ENCODE measurements at places on chromosomes 12 and 14.

DNA sequence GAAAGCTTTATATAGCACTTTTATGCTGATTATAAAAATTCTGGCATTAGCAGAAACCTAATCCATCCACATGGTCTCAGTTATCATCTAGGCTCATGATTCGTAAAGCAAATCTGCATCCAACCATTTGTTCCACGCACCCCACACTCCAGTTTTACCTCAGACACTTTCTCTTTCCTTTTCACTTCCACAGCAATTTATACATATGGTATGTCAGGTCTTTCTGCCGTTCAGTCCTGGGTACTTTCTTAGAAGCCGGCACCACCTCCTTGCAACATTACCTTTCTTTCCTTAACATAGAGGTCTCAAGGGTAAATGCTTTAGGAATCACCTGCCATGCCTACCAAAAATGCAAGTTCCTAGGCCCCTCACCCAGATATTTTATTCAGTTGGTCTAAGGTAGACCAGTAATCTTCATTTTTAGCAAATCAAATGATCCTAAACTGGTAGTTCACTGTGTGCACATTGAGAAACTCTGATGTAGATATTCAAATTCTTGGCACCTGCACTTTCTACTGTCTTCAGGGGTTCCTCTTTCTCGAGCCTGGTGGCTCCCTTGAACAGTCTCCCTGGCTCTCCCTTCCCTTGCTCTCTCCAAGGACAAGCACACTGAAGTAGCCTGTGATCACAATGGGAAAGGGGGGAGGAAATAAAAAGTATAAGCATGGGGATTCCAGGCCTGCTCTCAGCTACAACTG is 2.8 kb upstream of the KRAS start:
- DNase-seq: no peak

GRCh38 chr14:75972801-75973421 is 8.9 kb downstream of the TGFB3 start:
- DNase-seq: peak; percentile 73

DNA sequence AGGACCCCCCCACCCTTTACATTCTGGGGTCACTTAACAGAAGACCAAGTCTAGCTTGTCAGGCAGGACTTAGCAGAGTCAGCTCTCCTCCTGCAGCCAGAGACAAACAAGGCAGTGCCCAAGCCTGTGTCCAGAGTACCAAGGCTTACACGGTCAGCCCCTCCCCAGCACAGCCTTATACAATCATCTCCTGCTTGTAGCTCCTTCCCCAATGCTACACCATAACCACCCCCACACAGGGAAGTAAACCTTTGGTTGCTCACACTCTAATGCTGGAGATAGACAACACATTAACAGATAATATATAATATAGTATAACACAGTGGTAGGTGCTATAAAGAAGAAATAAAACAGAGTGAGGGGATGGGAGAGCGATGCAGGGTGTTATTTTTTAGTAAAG is 175.4 kb upstream of the PWP1 start:
- DNase-seq: no peak

DNA sequence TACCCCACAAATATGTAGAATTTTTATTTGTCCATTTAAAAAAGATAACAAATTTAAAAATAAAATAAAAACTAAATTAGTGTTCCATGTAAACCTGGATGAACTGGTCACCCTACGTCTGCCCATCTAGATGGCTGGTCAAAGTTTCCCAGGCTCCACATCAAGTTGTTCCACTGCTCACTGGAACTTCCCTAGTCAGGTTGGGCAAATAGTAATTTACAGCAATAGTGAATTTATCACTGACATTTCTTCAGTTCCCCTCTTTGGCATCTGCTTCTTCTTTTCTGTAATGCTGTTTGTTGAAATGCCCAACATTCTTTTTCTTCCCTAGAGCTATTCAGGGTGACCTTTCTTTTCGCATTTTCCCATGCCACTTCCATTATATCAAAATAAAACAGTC is 272.7 kb upstream of the BTG1 start:
- no peak for DNase-seq

- no peak for DNase-seq
Measured at GRCh38 chr12:79884401-79885006, 50.4 kb downstream of the PPP1R12A start.

GRCh38 chr14:24115422-24116127 is 826 bp upstream of the NRL start:
- no peak for DNase-seq

DNA sequence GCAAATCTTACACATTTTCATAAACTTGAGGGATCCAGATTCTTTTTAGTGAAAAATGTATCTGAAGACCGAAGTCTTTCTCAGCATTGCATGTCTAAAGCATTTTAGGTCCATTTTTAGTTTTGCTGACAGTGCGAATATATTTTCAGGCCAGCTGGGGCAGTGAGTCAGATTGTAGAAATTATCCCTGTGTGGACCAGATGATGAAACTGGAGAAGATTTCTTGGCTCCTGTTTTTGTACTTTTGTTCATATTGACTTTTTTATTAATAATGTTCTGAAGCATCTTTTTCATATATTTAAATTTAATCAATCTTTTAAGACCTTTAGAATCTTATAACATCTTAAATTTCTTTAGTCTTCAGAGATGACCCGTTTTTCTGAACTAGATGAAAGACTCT is 173.1 kb downstream of the FLRT2 start:
- peak; percentile 72 for DNase-seq

- DNase-seq: peak; percentile 48
Measured at GRCh38 chr14:69695322-69696203, 71.4 kb upstream of the SRSF5 start.

DNA sequence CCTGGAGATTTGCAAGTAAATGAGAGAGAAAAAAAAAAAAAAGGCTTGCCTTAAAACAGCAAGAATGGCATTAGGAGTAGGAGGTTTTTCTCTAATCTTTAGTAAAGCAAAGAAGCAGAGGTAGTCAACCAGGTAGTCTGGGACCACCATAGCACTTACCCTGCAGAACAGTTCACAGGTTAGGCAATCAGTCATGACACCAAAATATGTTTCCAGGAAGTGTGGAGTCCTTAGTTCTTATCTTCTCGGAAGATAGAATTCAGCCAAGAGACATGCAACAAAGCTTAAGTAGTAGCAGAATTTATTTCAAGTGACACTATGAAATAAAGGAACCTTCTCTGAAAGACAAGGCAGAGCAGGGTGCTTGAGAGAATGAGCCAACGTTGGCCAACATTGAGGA is 295.8 kb downstream of the IPO8 start:
- DNase-seq: no peak

DNA sequence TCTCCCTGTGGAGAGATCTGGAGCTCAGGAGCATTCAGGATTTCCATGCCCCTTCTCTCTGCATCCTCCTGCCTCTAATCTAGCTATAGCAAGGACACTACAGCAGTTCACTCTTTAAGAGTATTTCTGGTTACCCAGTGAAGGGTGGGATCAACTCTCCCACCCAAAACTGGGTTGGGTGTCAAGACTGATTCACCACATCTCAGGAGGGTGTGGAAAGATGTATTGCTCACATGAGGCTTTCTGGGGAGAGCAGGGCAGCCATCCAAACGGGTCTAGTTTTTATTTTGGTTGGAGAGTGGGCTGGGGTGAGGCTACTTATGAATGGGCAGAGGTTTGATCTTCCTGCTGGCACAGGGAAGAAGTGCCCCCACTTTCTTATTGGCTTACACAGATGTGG is 18.6 kb downstream of the C12orf75 start:
- no peak for DNase-seq

DNA sequence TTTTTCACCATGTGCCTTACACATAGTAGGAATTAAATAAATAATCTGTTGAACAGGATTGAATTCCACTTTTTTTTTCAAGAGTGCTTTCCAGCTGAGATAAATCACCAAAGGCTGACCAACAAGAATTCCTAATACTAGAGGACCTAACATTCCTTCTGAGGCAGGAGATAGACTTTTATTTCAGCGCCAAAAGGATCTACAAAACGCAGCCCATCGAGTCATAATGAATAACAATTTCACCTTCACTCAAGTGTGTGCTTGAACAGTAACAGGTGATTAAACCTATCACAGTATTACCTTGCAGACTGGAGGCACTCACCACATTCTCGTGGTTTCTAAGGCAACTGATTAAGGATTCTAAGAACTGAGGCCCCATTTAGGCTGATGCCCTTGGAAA is 224.3 kb upstream of the ATP2B1 start:
- no peak for DNase-seq

GRCh38 chr12:112900298-112901145 is 6.2 kb upstream of the OAS1 start:
- DNase-seq: peak; percentile 53
